Muscle of back (tissue), 13 donors: ENCODE measurements at places on chromosomes 1 and 21.

GRCh38 chr21:38843806-38844503 is 38.2 kb downstream of the ETS2 start:
- no peak for DNase-seq

DNA sequence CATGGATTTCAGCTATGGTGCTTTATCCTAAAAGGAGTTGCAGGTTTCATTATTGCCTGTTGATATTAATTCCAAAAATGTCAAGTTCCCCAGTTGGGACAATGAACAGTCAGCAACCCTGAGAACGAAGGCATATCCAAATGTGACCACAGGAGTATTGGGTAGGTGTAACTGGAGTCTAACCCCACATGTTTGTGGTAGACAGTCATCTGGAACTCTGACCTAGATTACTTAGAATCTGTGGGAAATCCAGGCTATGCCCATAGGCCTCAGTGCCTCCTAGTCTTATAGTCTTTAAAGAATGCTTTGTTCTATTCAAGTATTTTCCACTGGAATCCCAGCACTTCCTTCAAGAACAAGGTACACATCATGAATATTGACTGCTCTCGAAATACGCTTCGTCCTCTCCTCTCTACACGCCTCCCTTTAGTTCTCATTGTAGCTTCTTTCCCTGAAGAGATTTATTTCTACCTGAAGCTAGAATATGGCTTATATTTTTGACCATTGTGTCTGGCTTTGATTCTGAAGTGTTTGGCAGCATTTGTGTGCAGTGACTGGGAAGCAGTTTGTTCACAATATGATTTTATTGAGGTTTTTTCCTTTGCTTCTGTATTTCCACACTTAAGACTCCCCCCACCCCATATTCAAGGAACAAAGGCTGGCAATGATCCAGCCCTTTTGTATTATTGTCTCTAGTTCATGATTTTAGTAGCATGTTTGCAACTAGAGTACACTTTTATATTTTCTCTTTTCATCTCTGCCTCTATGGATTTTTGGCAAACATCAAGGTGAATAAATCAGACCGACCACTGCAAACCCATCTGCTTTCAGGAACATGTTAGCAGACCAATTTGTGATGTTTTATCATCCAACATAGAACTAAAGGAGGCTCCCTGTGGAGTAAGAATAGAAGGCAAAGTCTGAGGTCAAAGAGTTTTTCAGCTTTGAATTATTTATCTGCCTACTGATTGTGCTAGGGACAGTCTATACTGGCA is 178.6 kb downstream of the GPR52 start:
- DNase-seq: no peak

- no peak for DNase-seq
These were observed 13.9 kb upstream of the TRIM33 start for GRCh38 chr1:114524944-114525343.

GRCh38 chr1:143698016-143698415 is 273.8 kb downstream of the FAM72C start:
- DNase-seq: peak; percentile 11

DNA sequence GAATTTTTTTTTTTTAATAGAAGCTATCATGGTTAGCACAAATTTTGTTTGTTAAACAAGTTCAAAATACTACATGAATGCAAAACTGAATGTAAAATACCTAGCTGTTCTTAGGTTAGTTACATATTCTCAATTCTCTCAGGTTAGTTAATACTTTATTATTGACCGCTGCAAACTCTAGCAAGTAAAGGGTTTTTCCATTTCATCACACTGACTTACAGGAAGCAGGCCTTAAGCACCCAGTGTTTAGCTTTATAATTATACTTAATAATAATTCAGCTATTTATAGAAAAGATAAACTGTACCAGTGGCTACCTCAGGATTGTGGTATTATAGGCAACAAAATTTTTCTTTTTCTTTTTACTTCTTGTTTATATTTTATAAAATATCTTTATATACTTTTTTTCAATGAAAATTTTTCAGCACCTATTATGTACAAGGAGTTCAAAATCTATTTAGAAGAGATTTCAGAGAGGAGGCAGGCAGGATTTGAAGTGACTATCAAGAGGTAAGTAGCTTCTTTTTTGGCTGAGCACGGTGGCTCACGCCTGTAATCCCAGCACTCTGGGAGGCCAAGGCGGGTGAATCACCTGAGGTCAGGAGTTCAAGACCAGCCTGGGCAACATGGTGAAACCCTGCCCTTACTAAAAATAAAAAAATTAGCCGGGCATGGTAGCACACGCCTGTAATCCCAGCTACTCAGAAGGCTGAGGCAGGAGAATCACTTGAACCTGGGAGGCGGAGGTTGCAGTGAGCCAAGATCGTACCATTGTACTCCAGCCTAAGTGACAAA is 17.9 kb downstream of the PLPP3 start:
- DNase-seq: no peak
